Hematopoietic multipotent progenitor cell treated with erythropoietin and hydrocortisone succinate and interleukin-3 and kit ligand, for 4 days (in vitro differentiated cells): ENCODE measurements at places on chromosomes 6 and 20.

DNA sequence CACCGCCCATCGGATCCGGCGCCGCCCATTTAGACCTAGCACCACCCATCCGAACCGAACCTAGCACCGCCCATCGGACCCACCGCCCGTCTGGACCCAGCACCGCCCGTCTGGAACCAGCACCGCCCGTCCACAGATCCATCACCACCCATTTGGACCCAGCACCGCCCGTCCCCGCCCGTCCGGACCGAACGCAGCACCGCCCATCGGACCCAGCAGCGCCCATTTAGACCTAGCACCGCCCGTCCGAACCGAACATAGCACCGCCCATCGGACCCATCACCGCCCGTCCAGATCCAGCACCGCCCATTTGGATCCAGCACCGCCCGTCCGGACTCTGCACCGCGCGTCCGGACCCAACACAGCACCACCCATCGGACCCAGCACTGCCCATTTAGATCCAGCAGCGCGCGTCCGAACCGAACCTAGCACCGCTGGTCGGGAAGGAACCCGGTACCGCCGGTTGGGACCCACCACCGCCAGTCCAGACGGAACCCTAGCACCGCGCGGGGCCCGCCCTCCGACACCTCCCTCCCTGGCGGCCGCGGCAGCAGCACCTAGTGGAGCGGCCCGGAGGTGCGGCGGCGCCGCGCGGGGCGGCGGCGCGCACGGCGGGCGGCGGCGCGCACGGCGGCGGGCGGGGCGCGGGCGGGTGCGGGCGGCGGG, 348 bp upstream of the AFDN start:
- peak; percentile 70 for DNase-seq

DNA sequence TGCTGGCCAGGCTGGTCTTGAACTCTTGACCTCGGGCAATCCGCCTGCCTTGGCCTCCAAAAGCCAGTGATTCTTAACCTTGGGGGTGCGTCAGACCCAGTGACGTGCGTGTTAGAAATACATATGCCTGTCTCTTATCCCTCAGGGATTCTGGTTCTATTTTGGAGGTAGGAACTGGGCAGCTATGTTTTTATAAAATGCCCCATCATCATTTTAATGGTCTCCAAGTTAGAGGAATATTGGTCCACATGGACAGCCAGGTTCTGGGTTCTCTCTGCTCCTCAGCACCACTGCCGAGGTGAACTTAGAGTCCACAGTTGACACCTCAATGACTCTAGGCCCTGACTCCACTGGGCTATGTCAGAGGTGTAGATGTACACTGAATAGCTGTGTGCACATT, 352.7 kb downstream of the SMOC2 start:
- no peak for DNase-seq

- DNase-seq, result peak; percentile 38
Measured at GRCh38 chr6:125748406-125749172, 843 bp upstream of the HEY2 start.

DNA sequence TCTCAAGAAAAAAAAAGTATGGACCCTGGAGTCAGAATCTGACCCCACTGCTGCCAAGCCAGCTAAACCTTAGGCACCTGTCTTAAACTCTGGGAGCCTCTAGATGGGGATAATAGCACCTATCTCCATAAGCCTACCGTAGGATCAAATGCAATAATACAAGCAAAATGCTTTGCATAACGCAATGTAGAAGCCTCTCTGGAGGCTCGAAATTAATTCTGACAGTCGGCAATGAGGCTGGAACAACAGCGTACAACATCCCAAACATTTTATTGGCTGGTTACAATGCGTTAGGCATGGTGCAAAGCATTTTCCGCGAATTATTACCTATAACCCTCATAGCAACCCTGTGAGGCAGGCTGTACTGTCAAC, 521 bp downstream of the CDK5RAP1 start:
- peak; percentile 54 for DNase-seq

GRCh38 chr6:151317995-151318365, 73.4 kb downstream of the ZBTB2 start:
- no peak for DNase-seq

GRCh38 chr6:122645256-122645655, 35.1 kb downstream of the PKIB start:
- no peak for DNase-seq

GRCh38 chr6:134183844-134184243, 131.4 kb upstream of the SLC2A12 start:
- no peak for DNase-seq

GRCh38 chr20:35001596-35002362, 46.1 kb downstream of the MYH7B start:
- DNase-seq, result peak; percentile 33

DNA sequence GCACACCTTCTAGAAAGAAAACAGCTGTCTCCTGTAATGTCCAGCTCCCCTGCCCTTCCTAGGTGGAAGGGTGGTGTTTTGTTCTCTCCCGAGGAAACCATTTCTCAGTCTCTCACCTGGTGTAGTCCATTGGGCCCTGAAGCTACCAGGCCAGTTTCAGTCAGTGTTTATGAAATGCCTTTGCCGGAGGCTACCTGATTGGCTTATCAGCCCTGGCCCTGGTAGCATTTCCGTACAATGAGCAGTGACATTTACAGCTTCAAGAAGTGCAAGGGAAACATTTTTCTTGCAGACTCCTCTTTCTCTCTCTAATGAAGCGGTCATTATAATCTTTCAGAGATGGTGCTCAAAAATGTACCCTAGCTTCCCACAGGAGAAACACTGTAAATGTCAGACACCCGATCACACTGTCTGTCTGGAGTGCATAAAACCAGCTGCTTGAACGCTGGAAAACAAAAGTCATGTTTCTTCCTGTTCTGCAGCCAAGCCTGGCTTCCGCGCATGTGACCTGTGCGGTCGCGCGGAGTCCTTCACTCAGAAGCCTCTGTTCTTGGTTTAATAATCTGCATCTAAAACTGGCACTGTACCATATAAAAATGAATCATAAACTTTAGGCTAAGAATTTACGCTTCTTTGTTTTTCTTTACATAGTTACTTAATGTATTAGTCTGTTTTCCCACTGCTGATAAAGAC, 28.4 kb upstream of the SAYSD1 start:
- DNase-seq, result no peak

GRCh38 chr20:3080939-3081388, 3.6 kb downstream of the AVP start:
- DNase-seq, result no peak

- DNase-seq, result peak; percentile 73
Measured at GRCh38 chr6:100719883-100720682, 161.0 kb downstream of the ASCC3 start.

GRCh38 chr6:22717915-22718314, 148.5 kb downstream of the HDGFL1 start:
- no peak for DNase-seq

DNA sequence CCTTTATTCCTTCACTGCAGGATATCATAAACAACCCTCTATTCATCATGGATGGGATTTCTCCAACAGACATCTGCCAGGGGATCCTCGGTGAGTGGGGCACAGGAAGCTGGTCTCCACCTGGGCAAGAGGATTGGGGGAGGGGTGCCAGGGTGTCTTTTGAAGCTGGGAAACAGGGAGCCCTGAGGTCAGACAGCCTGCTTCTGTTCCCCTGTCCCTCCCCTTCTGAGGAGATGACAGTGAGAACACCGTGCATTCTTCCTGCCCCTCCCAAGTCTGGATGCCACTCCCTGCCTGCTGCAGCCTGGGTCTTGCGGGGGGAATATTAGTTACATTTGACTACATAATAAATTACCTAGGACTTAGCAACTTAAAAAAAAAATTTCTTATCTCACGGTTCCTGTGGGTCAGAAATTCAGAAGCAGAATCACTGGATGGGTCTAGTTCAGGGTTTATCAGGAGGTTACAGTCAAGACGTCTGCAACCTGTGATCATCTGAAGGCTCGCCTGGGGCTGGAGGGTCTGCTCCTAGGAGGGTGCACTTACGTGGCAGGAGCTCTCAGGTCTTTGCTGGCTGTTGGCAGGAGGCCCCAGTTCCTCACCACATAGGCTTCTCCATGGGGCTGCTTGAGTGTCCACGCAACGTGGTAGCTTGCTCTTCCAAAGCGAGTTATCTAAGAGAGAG, 11.4 kb downstream of the CAPN11 start:
- peak; percentile 42 for DNase-seq

DNA sequence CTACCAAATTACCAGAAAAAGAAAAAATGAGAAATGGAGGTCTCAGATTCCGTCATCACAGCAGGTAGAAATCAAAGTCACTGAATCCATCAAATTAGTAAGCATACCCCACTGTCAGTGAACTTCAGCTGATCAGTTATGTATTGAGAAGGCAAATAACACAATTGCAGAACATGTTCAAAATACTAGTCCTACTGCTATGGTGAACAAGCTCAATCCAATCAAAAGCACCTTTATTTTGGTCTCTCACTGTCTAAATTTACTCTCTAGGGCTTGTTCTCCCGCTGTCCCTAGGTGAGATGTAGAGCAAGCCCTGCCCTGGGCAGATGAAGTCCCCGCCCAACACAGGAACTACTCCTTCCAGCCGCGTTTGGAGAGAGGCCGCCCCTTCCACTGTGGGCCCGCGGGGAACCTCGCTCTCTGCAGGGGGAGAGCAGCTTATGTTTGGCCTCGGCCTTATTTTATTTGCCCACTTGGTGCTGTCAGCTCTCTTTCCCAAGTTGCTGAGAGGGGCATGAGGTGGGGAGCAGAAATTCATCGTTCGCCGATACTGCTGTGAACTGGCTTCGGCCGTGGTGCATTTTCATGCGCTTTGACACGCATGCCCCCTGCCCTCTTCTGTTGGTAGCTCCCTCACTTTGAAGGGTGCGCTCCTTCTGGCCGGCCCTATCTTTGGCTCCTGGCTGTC, 14.3 kb upstream of the MAP1LC3A start:
- peak; percentile 63 for DNase-seq

- DNase-seq, result no peak
Measured at GRCh38 chr6:151761851-151762250, 45.6 kb upstream of the ESR1 start.

DNA sequence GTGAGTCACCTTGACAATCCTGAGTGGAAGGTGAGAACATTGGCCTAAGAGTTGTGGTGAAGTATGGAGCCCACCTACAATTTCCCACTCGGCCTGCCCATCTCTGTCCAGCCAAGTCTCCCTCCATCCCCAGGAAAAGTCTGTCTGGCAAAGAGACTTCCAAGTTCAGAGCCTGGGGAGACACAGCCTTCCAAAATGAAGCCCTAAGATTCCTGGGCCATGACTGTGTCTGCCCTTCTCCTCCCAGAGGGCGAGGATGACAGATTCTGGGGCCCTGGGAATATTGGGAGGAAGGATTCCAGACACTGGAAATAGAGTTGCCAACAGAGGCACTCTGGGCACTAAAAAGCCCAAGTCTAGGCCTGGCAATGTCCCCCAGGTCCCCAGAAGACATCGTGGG, 176.8 kb downstream of the NFATC2 start:
- no peak for DNase-seq

GRCh38 chr20:20780127-20780824, 67.8 kb upstream of the RALGAPA2 start:
- DNase-seq, result peak; percentile 93

DNA sequence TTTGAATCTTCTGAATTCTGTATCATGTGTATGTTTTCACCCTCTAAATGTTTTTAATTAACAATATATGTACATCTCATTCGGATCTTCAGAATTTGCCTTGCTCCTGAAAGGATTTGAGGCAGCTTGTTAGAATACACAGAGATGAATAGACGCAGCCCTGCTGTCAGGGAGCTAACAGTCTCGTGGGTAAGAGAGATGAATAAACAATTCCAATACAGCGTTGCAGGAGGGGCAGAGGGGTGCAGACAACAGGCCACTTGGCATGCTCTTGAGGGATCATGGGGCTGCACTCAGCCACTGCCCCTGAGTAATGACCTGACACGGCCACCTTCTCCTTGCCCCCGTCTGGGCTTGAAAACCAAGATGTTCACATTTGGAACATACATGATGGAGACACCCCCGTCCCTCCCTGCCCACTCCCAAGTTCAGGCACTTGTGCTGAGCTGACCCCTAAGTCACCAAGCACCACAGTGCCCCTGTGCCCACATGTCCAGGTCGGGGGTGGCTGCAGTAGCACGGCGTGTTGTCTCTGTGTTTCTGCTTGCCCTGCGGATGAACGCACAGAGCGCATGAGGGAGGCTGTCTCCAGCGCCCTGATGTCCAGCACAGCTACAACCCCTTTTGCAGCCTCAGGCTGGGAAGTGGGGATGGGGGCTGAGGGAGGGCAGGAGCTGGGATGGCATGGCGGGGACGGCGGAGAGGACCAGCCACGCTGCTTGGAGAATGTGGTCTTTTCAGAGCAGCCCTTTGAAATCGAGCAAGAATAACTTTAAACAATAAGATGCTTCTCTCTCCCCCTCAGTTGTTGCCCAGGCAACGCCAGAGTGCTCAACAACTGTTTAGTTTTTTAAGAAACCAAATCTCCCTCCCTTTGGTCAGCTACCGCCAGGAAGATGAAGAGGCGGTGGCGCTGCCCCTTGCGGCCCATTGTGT, 33.0 kb upstream of the CDH22 start:
- no peak for DNase-seq

- no peak for DNase-seq
Measured at GRCh38 chr6:44472250-44472945, 84.9 kb downstream of the CDC5L start.
